ENCODE measurements at places on chromosomes 12 and 14. TPM values are rescaled to one million over a fixed set of nuclear protein-coding genes. Genes with fewer than 3 reads are reported as not detected.

Gene GPR137C
- total RNA-seq = 1.5 TPM

Gene GPD1
- total RNA-seq = 5.1 TPM

Gene SLC39A2
- not detected for total RNA-seq

Gene CD69
- 0.24 TPM for total RNA-seq

Gene SPIC
- not detected for total RNA-seq

Gene BRMS1L
- total RNA-seq = 12.1 TPM

Data from cardiac septum (tissue), 1 donor.